PC-9 (cell line): ENCODE measurements at places on chromosomes 1 and 21. TPM values are rescaled to one million over a fixed set of nuclear protein-coding genes. Genes with fewer than 3 reads are reported as not detected.

VWA5B1 gene
- not detected in 2 replicates for total RNA-seq

DNA sequence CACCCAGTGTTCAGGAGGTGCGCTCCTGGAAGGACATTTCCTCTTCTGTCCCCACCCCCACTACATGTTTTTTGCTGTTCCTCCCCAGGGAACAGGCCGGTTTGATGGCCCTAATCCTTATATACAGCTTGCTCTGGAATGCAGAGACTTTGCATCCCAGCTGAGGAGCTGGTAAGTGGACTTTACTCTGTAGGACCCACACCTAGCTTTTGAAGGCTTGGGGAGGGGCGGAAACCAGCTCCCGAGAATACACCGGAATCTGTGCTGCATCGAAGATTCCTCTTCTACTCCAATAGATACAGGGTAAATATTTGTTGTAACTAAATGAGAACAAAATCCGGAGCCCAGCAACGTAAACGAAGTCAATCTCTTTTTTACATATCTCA is 1.2 kb upstream of the CGN start:
- peaks cover 46% of the 10 kb centered on the region for H3K4me1 ChIP-seq
- H3K36me3 ChIP-seq, result no peaks in the 10 kb centered on the region
- H3K27me3 ChIP-seq, result no peaks in the 10 kb centered on the region
- H3K27ac ChIP-seq, result no peak overlapping the region

GRCh38 chr1:26290882-26291261 is 11.0 kb downstream of the SH3BGRL3 start:
- no peaks in the 10 kb centered on the region for H3K4me1 ChIP-seq
- H3K27ac ChIP-seq, result no peak overlapping the region
- no peaks in the 10 kb centered on the region for H3K36me3 ChIP-seq
- H3K4me3 ChIP-seq, result no peak overlapping the region

DNA sequence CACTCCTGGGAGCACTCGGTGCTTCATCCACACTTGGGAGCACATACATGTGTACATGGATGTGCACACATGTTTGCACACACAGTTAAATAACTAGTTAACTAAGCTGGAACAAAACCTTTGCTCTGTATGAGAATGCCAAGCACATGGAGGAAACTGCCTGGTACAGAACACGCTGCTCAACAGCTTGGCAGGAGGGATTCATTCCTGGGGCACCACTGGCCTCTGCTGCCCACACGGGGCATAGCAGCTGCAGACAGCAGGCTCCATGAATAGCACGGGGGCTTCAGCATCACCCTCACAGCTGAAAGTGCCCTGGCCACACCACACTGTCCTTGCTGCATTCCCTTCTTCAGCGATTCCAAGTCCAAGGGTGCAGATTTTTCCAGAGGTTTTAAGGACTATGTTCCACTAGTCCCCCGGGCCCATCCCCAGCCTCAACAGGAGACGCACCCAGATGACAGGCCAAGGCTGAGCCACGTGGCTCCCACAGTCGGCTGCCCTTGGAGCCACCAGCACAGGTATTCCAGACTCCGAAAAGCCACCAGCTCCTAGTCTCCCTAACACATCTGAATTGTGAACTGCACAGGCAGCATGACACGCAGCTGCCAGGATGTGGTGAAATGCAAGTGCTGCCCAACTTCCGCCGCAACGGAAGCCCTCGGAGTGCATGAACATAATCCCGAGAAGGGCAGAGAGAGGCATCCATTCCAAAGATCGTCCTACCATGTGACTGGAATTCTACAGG is 16.9 kb downstream of the NPHP4 start:
- H3K4me3 ChIP-seq, result no peak overlapping the region
- H3K27ac ChIP-seq, result no peak overlapping the region
- no peaks in the 10 kb centered on the region for H3K4me1 ChIP-seq
- H3K27me3 ChIP-seq, result no peaks in the 10 kb centered on the region

DNA sequence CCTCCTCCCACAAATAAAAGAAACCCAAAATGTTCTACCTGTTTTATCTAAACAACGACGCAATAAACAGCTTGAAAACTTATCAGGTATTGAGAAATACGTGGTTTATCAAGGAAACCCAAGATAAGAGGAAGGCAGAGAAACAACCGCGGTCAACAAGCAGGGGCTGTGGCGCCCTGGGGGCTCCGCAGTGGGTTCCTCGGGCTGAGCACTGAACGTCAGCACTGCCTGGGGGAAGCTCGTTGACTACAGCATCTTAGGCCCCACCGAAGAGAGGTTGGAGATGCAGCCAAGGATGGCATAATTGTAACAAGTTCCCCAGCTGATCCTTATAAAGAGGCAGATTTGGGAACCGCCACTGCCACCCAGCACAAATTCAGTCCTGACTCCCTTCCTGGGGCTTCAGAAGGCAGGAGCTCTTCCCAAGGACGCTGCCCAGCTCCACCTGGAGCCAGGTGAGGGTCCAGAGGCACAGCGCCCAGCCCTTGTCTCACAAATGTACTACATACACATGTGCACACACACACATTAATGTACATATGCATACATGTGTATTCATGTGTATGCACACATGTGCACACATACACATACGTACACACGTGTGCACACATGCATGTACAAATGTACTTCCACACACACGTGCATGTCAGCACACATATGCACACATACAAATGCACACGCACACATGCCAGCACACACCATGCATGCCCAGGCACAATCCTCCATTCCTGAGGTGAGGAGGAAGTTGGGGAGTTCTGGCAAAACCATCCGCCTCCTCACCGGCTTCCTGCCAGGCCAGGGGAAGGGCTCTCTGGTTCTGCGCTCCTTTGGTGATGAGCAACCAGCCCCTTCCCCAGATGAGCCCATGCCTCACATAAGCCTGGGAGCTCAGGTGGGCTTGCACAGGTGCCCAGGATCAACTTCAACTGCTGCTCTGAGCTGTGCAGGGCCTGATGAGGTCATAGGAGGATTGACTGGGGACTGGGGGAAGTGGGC is 251.1 kb downstream of the NPHP4 start:
- no peak overlapping the region for H3K27ac ChIP-seq
- H3K4me3 ChIP-seq, result no peak overlapping the region
- no peak for DNase-seq
- H3K4me1 ChIP-seq, result no peaks in the 10 kb centered on the region
- H3K36me3 ChIP-seq, result no peaks in the 10 kb centered on the region
- peaks cover 36% of the 10 kb centered on the region for H3K27me3 ChIP-seq

C1orf116 gene
- total RNA-seq, result 30.2 and 36.7 TPM in 2 replicates

GRCh38 chr1:99139876-99140275 is 124.4 kb upstream of the PLPPR4 start:
- H3K4me1 ChIP-seq, result no peaks in the 10 kb centered on the region
- no peak overlapping the region for H3K4me3 ChIP-seq
- H3K27ac ChIP-seq, result no peak overlapping the region
- no peaks in the 10 kb centered on the region for H3K36me3 ChIP-seq
- H3K27me3 ChIP-seq, result no peaks in the 10 kb centered on the region

- H3K27ac ChIP-seq, result no peak overlapping the region
- H3K36me3 ChIP-seq, result no peaks in the 10 kb centered on the region
- H3K27me3 ChIP-seq, result no peaks in the 10 kb centered on the region
- H3K4me1 ChIP-seq, result peaks cover 14% of the 10 kb centered on the region
Measured at GRCh38 chr1:88179943-88180342, 504.1 kb upstream of the PKN2 start.

DNA sequence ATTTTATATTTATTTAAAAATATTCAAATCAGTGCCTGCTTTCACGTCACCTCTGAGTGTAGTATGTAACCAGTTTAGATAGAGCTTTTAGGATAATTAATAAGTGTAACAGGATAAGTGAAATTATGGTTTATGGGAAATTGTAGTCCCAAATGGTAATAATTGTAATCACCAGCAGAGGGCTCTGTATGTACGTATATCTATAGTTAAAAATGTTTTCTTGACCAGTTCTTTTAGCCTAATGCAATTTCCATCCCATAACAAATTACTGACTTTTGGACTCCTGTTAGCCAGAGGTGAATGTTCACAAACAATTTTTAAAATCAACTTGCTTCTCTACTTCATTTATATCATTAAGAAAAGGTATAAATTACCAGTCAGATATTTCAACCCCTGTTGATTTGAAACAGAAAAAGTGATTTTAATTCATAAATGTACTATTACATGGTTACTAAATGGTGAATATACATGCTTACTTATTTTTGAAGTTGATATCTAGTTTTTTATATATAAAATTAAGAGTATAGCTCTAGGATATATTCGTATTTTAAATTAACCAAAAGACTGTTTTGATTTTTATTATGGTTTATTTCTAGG is 25.3 kb downstream of the SLC30A7 start:
- no peak overlapping the region for H3K27ac ChIP-seq
- H3K4me1 ChIP-seq, result no peaks in the 10 kb centered on the region
- DNase-seq, result no peak
- no peak overlapping the region for H3K4me3 ChIP-seq
- peaks cover 60% of the 10 kb centered on the region for H3K36me3 ChIP-seq
- H3K27me3 ChIP-seq, result no peaks in the 10 kb centered on the region

GJB5 gene
- total RNA-seq, result 18.1 and 20.0 TPM in 2 replicates

GRCh38 chr1:74522148-74522547 is 9.7 kb upstream of the LRRC53 start:
- H3K36me3 ChIP-seq, result no peaks in the 10 kb centered on the region
- DNase-seq, result no peak
- no peak overlapping the region for H3K4me3 ChIP-seq
- H3K27me3 ChIP-seq, result no peaks in the 10 kb centered on the region
- H3K4me1 ChIP-seq, result no peaks in the 10 kb centered on the region

LPAR3 gene
- not detected in 2 replicates for total RNA-seq

- no peak overlapping the region for H3K27ac ChIP-seq
- H3K27me3 ChIP-seq, result no peaks in the 10 kb centered on the region
- H3K4me3 ChIP-seq, result no peak overlapping the region
- no peaks in the 10 kb centered on the region for H3K36me3 ChIP-seq
- no peaks in the 10 kb centered on the region for H3K4me1 ChIP-seq
Measured at GRCh38 chr1:208065862-208066261, 154.9 kb upstream of the CD34 start.

- H3K27ac ChIP-seq, result peak overlapping the region; percentile 28; the same call in 1 of the 2 replicates
- no peaks in the 10 kb centered on the region for H3K27me3 ChIP-seq
- H3K4me1 ChIP-seq, result peaks cover 11% of the 10 kb centered on the region
Measured at GRCh38 chr1:88327391-88328267, 356.4 kb upstream of the PKN2 start.

FAM131C gene
- 7.4 and 12.3 TPM in 2 replicates for total RNA-seq

- 0 out of 2 replicates have a peak, but pooled peaks cover 4% of the 10 kb centered on the region for H3K36me3 ChIP-seq
- no peak overlapping the region for H3K27ac ChIP-seq
- no peak overlapping the region for H3K4me3 ChIP-seq
- peaks cover 45% of the 10 kb centered on the region for H3K4me1 ChIP-seq
- no peaks in the 10 kb centered on the region for H3K27me3 ChIP-seq
Measured at GRCh38 chr1:2236695-2237677, 8.9 kb downstream of the SKI start.

GRCh38 chr1:87684194-87684593 is 355.5 kb downstream of the LMO4 start:
- DNase-seq, result peak; percentile 5
- H3K36me3 ChIP-seq, result no peaks in the 10 kb centered on the region
- H3K27me3 ChIP-seq, result no peaks in the 10 kb centered on the region
- no peaks in the 10 kb centered on the region for H3K4me1 ChIP-seq
- no peak overlapping the region for H3K27ac ChIP-seq

DNA sequence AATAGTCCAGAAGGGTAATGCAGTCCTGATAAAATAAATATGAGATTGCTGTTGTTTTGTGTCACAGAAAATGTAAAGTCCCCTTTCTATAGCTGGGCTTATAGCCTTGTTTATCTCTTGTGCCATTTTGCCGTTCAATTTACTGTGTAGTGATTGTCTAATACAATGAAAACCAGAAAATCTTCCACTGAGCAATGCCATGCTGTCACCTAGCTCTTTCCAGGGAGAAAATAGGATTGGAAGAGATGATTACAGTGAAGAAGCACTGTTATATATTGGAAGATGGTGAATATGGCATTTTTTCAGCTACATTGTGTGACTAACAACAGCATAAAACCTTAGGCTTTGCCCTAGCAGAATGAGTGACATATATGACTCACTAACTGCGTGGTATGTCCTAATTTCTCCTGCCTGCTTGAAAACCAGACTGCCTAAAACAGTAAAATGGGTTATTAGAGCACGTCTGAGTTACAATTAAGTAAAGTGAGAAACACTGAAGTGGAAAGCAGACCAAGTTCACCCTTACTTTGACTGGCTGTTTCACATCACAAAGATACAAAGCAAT is 332.4 kb upstream of the ZP4 start:
- no peak overlapping the region for H3K27ac ChIP-seq
- no peak overlapping the region for H3K4me3 ChIP-seq

DNA sequence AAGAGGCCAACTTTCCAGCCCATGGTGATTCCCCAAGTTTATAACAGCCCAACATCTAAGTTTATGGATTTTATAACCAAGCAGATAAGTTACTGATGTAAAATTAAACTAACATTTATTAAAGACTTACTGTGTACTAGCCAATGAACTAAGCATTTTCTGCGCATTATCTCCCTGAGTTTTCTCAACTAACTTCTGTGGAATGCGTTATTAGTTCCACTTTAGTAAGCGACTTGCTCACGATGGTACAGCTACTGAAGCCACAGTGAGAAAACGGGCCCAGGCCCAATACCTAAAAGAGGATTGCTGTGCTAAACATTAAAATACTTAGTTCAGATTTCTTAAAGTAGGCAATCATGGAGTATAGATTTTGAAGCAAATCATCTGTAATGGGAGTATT is 61.0 kb downstream of the ZBTB18 start:
- peaks cover 20% of the 10 kb centered on the region for H3K4me1 ChIP-seq
- 0 out of 2 replicates have a peak overlapping the region, but pooled peaks have one; percentile 8 for H3K27ac ChIP-seq
- no peak for DNase-seq
- no peaks in the 10 kb centered on the region for H3K36me3 ChIP-seq
- H3K27me3 ChIP-seq, result no peaks in the 10 kb centered on the region

DNA sequence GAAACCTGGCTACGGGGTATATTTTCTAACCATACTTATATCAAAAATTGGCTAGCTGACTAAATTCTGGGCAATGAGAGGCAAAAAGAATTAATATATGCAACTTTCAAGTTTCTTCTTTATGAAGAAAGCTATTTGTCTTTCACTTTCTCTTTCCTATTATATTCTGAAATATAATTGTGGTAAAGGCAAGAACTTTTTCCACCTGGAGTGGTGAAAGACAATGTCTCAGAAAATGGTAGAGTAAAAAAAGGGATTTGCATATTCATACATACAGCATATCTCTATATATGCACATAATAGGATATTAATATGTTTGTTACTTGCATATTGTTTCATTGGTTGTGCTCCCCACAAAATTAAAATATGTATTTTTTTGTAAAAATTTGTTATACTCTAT is 793.8 kb downstream of the PLA2G4A start:
- H3K27ac ChIP-seq, result no peak overlapping the region
- H3K4me3 ChIP-seq, result no peak overlapping the region
- no peaks in the 10 kb centered on the region for H3K36me3 ChIP-seq
- no peaks in the 10 kb centered on the region for H3K4me1 ChIP-seq
- no peak for DNase-seq

- no peaks in the 10 kb centered on the region for H3K4me1 ChIP-seq
- H3K36me3 ChIP-seq, result no peaks in the 10 kb centered on the region
- DNase-seq, result no peak
- H3K27me3 ChIP-seq, result no peaks in the 10 kb centered on the region
- no peak overlapping the region for H3K4me3 ChIP-seq
Measured at GRCh38 chr1:39759436-39759726, 11.8 kb downstream of the OXCT2 start.
